SK-N-SH treated with all-trans-retinoic acid at 6 μM for 48 hours (cell line): ENCODE measurements at places on chromosomes 16 and 17.

DNA sequence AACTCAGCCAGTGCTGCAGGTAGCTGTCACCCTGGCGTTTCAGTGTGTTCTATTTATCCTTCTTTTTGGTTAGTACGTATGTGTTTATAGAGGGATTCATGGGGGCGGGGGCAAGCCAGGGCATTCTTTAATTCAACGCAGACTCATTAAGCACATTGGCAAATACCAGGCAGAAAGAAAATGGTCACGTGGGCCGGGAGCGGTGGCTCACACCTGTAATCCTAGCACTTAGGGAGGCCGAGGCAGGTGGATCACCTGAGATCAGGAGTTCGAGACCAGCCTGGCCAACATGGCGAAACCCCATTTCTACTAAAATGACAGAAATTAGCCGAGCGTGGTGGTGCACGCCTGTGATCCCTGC is 69.1 kb downstream of the HAPSTR1 start:
- no peak for ATAC-seq

DNA sequence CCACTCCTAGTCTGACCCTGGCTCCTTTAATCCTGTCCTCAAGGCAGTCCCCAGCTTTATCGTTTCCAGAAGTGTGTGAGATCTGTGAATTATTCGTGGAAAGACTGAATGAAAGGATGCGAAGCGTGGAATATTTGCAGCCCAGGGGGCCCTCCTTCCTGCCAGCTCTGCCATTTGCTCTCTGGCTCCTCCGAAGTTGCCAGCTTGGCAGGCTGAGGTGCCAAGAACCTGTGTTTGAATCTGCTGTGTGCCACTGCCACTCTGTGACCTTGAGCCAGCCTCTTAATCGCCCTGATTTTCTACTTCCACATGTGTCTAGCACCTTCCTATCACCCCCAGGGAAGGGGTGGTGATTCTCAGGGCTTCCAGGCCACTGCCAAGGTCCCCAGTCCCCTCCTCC is 10.8 kb downstream of the TBKBP1 start:
- ATAC-seq, result no peak

DNA sequence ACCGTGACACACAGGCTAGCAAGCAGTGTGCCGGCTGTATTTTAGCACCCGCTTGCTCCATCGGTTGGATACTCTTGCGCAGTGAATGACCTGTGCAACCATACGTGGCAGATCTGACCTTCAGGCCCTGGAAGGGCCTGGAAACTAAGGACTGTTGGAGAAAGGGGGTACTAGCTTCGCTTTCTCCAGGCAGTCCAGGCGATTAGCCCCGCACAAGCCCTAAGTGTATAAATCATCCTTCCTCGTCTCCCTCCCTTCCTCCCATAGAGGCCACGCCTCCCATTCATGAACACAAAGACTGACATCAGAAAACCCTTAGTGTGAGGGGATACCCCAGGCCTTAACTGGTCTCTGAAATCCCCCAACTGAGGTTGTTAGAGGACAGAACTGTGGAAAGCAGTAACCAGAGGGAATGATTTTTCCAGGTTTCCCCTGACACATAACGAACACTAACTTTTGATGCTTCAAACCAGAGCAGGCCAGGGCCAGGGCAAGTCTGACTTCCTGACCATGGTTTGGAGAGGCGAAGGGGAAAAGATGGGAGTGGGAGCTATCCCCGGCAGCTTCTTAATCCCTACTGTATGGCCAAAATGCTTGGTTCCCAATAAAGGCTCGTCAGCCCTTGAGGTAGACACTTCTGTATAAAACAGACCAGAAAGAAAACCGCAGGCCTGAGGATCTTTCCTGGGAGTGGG is 1.4 kb upstream of the DYNLL2 start:
- ATAC-seq, result no peak

DNA sequence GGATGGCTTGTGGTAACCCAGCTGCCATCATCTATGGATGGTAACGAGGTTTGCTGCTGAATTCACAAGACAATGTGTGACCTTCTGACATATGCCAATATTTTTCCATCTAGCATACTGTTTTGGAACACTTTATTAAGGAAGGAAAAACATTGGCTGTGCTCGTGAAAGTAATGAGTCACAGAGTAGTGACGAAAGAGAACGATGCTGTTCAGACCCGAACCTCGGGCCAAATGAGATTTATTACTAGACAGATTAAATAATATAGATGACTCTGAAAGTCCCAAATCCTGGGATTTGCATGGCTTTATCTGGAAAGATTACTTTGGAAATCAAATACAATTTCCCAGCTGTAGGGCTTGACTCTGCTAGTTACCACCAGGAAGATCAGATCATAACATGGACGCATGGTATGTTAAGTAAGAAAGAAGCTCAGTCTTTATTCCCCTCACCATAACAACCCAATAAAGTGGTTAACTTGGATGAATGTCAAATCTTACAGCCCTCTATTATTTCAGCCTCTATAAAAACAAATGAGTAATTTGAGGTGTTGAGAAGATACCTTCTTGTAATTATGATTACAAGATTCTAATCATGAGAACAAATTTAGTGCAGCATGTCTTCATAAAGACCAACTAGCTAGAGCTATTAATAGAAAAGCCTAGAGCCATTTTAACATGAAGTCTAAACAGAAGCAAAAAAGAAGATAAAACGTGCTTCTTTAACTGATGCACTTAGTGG is 32.6 kb downstream of the ERN1 start:
- no peak for ATAC-seq

- no peak for ATAC-seq
Observed at GRCh38 chr17:5825717-5826330, 241.5 kb upstream of the NLRP1 start.

DNA sequence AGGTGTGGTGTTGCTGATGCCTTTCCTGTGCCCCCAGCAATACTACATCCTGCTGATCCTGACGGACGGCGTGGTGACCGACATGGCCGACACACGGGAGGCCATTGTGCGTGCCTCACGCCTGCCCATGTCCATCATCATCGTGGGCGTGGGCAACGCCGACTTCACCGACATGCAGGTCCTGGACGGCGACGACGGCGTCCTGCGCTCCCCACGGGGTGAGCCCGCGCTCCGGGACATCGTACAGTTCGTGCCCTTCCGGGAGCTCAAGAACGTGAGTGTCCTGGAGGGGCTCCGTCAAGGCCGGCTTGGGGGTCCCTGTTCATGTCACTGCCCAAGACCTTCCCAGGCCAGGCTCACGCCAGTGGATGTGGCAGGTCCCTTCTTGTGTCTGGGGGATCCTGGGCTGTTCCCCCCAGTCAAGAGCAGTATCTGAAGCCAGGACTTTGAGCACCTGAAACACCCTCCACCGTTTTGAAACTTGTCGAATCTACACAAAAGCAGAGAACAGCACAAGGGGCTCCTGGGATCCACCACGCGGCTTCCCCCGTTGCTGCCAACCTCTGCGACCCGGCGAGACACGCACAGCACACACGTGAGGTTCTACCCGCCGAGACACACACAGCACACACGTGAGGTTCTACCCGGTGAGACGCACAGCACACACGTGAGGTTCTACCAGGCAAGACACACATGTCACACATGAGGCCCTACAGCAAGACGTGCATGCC is 17.9 kb upstream of the DPEP1 start:
- ATAC-seq, result no peak

DNA sequence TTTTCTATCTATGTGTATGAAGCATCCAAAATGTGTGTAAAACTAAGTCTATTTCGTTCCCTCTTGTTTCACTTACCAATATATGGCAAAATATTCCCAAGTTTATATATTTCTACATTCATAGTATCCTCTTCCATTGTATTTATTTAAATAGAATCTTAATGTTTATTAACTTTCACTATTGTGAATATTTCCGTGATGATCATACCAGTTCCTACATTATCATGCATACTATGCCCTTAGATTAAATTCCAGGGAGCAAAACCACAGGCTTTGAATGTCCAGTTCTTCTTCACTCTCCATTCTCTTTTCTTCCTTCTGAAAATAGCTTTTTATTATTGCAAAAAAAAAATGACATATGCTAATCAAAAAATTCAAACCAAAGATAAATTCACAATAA is 4.0 kb downstream of the MAP2K6 start:
- no peak for ATAC-seq

- ATAC-seq, result peak; percentile 64
Observed at GRCh38 chr17:55726440-55726839, 3.8 kb upstream of the TMEM100 start.

GRCh38 chr17:63840591-63841349 is 1.7 kb downstream of the SMARCD2 start:
- ATAC-seq, result no peak

DNA sequence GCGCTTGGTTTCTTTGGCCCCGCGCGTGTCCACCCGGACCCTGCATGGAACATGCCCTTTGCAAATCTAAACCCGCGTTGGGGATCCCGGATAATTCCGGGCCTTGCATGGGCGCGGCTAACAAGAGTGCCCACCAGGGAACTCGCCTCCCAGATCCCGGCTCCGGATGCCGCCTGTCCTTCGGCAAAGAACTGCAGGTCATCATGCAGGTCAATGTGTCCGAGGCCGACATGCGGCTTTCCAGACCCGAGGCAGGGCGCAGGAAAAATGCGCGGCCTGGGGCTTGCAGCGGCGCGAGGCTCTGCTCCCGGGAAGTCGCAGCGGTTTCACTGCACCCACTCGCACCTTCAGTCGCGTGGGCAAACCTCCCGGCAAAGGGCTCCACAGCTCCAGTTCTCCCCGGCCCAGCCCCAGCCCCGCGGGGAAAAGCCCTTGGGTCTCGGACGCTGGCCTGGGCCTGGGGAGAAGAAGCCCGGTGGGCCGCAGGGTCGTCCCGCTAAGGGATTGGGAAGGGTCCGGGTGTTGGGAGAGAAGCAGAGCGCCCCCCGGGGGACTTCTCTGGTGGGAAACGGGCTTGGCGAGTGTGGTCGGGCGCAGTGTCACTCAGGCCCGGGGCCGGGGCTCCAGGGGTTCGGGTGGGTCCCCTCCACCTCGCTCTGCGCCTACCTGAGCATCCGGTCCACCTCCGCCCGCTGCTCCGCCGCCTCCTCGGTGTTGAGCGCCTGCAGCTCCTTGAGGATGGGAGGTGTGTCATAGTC is 805 bp downstream of the HNF1B start:
- ATAC-seq, result no peak

DNA sequence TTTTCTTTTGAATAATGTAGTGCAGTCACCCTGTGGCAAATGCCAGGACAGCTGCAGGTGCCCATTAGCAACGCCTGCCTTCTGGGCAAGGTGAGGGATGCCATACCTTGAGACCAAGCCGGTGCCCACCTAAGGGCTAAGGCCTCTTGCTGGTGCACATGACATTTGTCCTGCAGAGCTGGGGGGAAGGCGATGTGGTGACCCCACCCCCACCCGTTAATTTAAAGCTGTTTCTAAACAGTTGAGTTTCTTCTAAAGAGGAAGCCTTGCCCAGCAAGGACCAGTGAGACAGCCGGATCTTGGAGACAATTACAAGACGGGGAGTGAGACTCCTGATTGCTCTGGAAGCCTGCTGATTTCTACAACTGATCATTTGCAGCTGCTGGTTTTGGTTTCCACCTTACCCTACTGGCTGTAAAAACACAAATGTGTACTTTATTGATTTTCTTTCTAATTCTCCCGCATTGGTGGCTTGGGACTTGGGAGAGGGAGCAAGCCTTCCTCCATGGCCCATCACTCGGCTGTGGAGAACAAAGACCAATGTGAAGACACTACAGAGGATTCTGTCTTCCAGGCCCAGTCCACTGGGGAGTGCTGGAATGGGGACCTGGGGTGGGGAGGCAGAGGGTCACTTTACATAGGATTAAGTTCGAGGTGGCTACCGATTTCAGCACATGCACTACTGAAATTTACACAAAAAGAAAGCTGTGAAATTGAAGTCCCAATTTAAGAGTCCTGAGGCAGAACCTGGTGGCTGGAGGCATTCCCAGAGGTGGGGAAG is 2.7 kb downstream of the CDK5R1 start:
- ATAC-seq, result no peak

- ATAC-seq, result peak; percentile 72
Observed at GRCh38 chr17:7915179-7915610, 894 bp downstream of the RNF227 start.

DNA sequence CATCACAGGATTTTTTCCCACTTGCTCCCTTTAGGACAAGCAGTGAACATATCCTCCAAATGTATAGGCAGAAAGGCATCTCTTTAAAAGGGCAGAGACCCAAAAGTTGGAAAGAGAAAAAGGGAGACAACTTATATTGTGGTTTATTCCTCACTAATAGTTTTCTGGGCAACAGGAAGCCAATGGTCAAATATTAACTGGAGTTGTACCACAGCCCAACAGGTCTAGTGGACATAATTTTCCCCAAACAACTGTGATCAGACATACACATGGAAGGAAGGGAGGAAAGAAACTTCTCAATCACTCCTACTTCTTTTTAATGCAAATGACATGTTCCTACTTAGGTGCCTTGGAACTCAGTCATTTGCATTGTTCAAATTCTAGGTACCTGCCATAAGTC is 78.4 kb downstream of the SOX9 start:
- ATAC-seq, result no peak

- no peak for ATAC-seq
Observed at GRCh38 chr17:32015245-32016013, 8.2 kb downstream of the LRRC37B start.

DNA sequence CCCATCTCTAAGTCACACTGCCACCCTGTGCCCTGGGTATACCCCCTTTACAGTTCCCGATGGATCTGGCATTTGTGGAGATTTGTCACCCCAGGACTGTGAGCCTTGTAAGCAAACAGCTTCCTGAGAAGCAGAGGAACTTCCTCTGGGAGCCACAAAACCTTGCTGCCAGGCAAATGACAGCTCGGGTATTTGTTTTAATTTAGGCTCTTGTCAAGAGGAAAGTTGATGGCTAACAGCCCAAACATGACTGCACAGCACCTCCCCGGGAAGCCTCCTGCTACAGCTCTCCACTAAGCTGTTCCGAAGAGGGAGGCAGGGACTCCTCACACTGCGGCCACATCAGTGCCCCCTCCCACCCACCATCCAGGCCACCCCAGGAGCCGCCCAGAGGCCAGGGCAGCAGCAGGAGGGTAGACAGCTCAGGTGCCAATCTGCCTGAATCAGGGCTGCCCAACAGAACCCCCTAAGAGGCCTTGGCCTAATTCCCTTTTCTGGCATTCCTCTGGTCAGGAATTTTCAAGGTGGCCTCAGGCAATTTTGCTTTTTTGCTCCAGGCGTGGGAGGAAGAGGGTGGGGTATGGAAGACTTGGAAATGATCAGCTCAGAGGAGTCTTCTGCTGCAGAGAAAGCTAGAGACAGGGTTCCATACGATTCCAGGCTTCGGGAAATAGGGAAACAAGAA is 2.6 kb downstream of the ABR start:
- ATAC-seq, result peak; percentile 9; the same call in 2 of the 3 replicates

- ATAC-seq, result peak; percentile 28; the same call in 2 of the 3 replicates
Observed at GRCh38 chr16:54236773-54237172, 49.8 kb downstream of the IRX3 start.
